ENCODE measurements at places on chromosomes 6 and 20.

GRCh38 chr6:169824021-169824420, 72.6 kb downstream of the ERMARD start:
- DNase-seq: no peak

- DNase-seq: no peak
These were observed at the start of gene HSPA12B for GRCh38 chr20:3732327-3733118. Gene HSPA12B, plus strand, starts transcription at chr20:3732685. Its CDS starts 5,990 bp downstream, at chr20:3738675.

GRCh38 chr20:10550204-10551118, 115.4 kb downstream of the SLX4IP start:
- no peak for DNase-seq

DNA sequence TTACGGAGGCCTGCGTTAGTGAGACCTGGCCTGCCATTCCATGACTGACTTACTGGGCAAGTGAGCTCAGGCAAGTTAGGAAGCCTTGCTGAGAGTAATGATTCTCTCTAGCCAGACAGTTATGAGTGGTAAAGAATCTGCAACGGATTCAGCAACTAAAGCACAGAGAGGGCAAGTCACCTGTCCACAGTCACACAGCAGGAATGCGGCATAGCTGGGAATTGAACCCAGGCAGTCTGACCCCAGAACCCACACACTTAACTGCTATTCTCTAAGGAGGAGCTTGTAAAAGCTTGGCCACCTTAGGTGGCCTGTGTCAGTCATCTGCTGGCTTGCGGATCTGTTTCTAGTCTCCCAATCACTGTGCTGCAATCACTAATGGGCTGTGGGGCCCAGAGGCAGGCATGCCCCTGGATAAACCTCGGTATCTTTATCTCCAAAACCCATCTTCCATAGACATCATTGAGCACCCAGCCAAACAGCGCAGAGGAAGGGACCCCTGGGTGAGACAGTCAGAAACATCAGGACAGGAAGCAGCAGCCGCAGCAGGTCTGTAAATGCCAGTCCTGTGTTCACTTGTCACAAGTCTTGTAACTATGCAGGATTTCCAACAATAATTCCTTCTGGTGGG, 215.9 kb upstream of the KCNG1 start:
- DNase-seq: no peak

GRCh38 chr20:62704341-62704948, 4.2 kb upstream of the NTSR1 start:
- no peak for DNase-seq

GRCh38 chr20:45701873-45702272, at the start of gene WFDC13:
Gene WFDC13, plus strand, starts transcription at chr20:45702038. Its CDS starts 86 bp downstream, at chr20:45702124.
- DNase-seq: no peak

DNA sequence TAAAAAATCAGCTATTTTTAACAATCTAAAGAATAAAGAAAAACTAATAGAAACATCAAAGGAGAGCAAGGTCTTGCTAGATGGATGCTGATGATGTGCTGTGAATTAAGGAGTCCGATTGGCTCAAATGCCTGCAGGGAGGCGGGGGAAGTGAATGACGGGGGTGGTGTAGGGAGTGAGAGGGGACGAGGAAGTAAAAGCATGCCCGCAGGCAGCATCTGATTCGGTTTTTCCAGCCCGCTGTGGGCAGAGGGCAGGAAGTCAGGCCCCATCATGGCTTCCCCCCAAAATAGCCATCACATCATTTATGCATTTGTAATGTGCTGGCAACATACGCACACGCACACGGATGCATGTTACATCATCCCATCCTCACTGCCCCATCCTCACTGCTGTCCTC, 10.3 kb downstream of the RSPO4 start:
- no peak for DNase-seq

DNA sequence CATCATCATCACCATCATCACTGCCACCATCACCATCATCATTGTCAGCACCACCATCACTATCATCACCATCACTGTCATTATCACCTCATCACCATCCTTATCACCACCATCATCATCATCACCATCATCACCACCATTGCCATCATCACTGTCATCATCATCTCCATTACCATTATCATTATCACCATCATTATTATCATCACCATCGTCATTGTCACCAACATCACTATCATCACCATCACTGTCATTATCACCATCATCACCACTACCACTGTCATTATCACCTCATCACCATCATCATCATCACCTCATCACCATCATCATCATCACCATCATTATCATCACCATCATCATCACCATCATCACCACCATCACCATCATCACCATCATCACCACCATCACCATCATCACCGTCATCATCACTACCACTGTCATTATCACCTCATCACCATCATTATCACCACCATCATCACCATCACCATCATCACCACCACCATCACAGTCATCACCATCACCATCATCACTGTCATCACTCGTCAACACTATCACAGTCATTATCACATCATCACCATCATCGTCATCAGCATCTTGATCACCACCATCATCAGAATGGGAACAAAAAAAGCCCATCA, 191.1 kb downstream of the TTLL2 start:
- DNase-seq: no peak

DNA sequence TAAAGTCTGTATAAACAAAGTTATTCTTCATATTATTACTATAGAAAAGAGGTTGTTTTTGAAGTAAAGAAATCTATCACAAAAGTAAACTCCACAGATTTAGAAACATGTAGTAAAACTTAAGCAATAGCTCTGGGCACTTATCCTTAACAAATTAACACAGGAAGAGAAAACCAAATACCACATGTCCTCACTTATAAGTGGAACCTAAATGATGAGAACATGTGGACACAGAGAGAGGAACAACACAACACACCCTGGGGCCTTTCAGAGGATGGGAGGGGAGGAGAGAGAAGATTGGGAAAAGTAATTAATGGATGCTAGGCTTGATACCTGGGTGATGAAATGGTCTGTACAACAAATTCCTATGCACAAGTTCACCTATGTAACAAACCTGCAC, 57.2 kb downstream of the C6orf58 start:
- DNase-seq: no peak

- DNase-seq: no peak
These were observed 49.5 kb downstream of the SOBP start for GRCh38 chr6:107539409-107539808.

Measured in GM13977 (cell line).